ENCODE measurements at places on chromosomes 6 and 20.

GRCh38 chr20:10555865-10556308, 117.9 kb downstream of the JAG1 start:
- DNase-seq, result no peak

GRCh38 chr20:62685781-62686555, 22.7 kb upstream of the NTSR1 start:
- DNase-seq, result no peak

GRCh38 chr6:70221025-70221714, 81.7 kb downstream of the COL9A1 start:
- peak; percentile 2 for DNase-seq

GRCh38 chr6:25065666-25066065, 129.9 kb upstream of the RIPOR2 start:
- no peak for DNase-seq

GRCh38 chr20:5072756-5073659, 46.8 kb downstream of the PCNA start:
- DNase-seq, result no peak

- DNase-seq, result peak; percentile 57
These were observed 27.9 kb upstream of the ABT1 start for GRCh38 chr6:26568601-26569432.

DNA sequence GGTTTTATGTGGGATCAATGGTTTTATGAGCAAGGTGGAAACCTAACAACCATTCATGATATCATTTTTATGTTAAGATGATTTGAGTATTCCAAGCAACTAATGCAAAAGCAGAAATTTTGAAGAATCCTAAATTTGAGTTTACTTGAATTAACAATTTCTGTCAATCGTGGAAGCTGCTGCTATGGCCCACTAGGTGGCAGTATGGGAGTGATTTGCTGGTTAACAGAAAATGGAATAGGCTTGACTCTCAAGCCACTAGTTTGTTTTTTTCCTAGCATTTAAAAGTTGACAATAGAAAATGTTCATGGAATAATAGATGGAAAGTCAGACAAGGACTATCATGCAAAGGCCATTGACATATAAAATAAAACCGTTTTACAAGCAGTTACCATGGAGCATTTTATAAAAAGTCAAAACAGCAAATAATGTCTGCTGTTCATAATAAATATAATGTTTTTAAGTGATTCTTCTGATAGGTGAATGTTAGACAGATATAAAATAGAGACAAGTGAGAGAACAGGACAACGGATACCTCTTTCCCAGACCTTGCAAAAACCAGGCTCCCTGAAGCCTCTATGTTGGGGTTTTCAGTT, 43.0 kb upstream of the TMEM200A start:
- DNase-seq, result no peak

DNA sequence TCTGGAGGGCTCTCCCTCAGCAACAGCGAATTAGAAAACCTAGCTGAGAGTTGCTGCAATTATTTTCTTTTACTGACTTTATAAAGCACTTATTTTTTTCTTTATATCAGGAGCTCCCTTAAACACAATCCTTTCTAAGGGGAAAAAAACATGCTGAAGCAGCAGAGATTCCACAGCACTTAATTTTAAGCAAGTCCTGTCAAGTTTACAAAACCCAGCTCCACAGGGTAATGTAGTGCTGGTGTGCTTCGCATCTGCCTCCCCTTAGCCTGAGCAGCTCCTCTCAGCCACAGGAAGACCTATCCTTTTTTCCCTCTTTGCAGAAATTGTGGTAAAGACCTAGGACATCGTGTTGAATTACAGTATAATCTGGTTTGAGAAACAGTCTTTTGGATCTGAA, 208.1 kb upstream of the SYNDIG1 start:
- DNase-seq, result no peak

GRCh38 chr6:147805155-147805554, 296.7 kb downstream of the SAMD5 start:
- DNase-seq, result no peak

- DNase-seq, result no peak
These were observed 4.0 kb upstream of the BPI start for GRCh38 chr20:38299963-38300362.

GRCh38 chr20:13723011-13723410, 61.7 kb downstream of the ESF1 start:
- no peak for DNase-seq

GRCh38 chr6:169807229-169807628, 55.8 kb downstream of the ERMARD start:
- no peak for DNase-seq

GRCh38 chr6:12482386-12483375, 192.5 kb downstream of the EDN1 start:
- no peak for DNase-seq

GRCh38 chr6:214428-214827, 77.9 kb upstream of the DUSP22 start:
- DNase-seq, result no peak
